Panc1 (cell line): ENCODE measurements at places on chromosomes 2 and 18.

- no peak for DNase-seq
These were observed 27.3 kb downstream of the SULT1C2 start for GRCh38 chr2:108316033-108316432.

DNA sequence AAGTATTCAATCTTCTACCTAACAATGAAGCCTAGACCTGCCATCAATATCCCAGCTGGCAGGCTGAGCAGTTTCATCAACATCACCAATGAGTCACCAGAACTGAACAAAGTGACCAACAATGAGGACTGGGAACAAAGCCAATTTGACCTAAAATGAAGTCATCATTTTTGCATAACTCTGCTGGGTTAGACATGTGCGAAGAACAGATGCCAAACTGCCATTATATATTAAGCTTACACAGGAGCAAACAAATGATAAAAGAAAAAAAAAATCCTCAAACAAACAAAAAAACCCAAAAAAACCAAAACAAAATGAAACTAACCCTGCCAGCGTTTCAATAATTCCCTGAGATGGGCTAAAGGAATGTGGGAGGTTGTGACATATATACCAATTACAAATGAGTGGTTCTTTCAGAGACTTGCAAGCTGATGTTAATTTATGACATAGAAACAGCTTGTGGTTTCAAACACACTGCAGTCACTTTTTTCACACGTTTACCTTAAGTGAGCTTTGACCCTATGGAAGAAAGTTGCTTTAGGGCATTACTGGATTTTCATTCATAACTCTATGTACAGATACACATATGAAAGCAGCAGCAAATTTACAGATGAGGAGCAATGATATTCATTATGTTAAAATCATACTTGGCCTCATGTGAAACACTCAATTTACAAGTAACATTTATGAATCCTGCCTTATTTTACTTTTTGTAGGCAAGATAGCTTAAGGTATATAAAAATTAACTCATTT, 56.9 kb upstream of the CCDC141 start:
- DNase-seq: peak; percentile 92

- DNase-seq: peak; percentile 25
These were observed 166.6 kb downstream of the RNF144A start for GRCh38 chr2:7083580-7084509.

DNA sequence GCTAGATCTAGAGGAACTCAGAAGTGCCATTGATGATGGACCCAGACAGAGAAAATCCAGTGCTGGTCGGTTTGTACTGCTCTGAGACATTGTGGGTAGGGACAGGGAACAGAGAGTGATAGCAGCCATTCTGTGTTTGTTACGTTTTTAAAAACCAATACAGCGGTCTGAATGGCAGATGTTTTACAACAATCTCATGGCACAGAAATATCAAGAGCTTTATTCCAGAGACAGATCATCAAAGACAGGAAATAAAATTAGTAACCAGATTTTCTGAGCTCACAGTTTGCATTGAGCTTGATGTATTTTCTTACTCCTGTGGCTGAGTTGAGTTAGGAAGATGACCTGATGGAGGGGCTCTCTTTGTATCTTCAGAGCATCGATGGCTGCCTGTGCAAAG, 114.9 kb upstream of the BCL2L11 start:
- DNase-seq: no peak

DNA sequence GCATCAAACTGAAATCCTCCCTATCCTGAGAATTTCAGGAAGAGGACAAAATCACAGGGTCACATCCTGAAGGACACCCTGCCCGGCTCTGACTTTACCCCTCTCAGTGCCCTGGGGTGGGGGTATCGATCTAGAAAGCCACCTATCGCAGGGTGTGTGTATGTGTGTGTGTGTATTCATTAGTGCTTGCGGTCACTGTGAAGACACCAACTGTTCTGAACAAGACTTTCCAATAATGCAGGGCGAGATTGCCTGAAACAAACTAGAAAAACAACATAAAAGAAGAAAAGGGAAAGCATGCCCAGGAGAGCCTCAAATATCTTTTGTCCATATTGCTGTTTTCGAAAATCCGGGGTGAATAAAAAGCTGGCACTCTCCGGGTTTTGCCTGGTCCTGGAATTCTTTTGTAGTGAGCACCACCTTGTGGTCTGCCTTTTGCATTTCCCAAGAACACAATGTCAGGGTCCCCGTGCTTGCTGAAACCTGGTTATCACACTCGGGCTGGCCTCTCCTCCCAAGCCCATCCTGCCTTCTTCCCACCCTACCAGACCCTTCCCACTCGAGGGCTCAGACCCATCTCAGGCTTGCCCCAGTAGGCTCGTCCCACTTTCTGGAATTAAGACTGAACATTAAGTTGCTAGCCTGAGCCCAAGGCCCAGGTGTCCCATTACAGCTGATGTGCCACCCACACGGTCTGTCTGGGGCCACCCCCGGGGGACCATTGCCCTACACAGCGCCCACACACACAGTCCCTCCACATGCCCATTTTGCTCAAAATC, 25.0 kb upstream of the COPS8 start:
- DNase-seq: peak; percentile 45

DNA sequence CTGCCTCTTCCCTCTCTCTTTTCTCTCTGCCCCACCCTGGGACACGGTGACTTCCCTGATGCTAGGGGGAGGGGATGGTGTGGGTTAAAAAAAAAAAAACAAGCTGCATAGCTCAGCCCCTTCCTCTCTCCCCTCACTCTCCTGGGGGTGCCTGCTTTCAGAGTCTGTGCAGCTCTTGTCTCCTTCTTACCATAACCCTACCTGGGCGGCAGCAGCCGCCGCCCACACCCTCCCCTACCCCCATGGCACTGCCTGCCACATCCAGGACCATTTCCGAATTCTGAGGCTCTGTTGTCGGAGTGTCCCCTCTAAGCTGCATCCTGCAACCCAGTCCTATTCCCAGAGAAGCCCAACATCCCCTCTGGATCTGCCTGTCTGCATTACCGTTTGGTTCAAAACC, 16.0 kb downstream of the TTC32 start:
- no peak for DNase-seq

- no peak for DNase-seq
These were observed 27.9 kb upstream of the GREB1 start for GRCh38 chr2:11505652-11506610.

DNA sequence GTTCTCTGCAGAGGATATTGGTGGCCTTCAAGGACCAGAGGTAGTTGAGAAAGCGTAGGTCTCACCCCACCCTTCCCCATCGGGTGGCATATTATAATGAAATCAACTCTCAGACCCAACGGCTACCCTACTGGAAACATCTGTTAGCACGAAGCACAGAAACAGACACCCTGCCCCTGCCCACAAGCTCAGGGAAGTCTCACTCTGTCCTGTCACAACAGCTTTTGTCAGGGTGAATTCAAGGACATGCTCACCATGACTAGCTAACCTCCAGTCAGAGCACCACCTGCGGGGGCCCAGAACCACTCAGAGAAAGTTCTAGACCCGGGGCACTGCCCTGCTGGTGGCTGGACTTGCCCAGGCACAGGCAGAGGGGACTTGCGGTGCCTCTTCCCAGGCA, 3.5 kb upstream of the B3GNT7 start:
- no peak for DNase-seq

DNA sequence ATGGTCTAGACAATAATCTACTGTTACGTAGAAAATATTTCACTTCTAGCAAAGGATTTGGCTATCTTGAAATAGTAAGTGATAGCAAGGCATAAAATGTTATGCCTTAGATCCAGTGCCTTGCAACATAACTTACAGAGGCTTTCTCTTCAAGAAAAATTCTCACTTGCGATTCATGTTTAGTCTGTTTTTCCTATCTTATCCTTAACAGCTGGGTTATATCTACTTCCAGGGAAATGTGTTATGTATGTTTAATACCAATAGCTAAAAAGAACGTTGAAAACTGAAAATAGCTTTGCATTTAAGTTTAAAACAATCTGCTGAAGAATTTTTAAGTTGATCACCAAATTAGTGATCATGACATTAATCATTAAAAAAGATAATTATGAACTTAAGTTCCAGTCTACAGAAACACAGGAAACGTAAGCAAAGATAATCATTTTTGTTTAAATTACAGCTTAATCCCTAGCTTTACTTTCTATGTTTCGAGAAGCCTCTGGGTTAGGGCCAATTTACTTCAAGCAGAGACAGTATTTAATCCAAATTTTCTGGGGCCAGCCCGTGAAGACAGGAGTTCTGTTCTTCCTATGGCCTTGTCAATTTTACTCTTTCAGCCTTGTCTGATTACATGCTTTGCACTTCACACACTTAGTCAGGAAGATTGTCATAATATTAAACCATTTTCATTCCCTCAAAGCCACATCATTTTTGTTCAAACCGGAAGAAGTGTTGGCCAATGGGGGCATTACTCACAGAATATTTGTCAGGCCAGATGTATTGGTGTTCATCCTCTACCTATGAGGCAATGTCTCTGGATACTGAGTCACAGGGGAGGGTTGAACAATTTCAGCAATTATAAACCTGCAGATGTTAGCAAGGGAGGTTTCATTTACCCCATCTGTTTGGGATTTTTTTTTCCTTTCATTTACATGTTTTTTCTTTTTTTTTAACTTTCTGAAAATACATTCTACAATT, 1132.9 kb upstream of the ZEB2 start:
- no peak for DNase-seq

- DNase-seq: no peak
These were observed 105.3 kb upstream of the ZEB2 start for GRCh38 chr2:144625226-144625625.

DNA sequence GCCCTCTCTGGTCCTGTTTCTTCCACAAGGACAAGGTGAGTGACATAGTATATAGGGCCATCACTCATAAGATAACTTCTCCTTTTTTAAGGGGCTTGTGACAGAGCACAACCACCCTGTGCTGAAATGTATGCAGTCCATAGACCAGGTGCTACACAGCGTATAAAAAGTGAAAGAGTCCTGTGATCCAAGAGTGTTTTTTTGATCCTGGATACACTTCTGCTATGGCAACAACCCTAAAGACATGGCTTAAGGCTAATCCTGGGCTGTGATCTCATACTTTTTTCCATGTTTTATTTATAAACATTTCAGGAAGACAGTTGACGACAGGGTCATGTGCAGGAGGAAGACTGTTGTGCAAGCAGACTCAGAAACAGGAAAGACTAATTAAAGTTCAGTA, 400.5 kb upstream of the TCF4 start:
- DNase-seq: no peak

DNA sequence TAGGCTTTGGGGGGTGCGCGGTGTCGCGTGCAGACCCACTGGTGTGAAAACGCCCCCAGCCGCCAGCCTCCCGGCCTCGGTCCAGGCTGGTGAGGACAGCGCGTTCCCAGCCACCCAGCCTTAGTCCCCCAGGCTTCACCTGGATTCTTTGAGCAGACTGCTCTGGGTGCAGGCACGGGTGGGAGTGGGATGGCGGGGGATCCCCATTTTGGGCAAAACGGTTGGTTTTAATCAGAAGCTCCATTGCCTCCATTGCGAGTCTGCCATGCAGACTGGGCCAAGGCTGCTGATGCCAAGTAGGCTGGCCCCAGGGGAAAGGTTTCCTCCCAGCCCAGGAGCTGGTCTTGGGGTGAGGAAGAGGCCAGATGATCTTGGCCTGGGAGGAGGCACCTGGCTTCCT, 445 bp downstream of the MLPH start:
- no peak for DNase-seq

GRCh38 chr2:25369439-25369838, 27.7 kb upstream of the DNMT3A start:
- no peak for DNase-seq

- no peak for DNase-seq
These were observed 91.4 kb upstream of the CHST9 start for GRCh38 chr18:27276479-27276878.

DNA sequence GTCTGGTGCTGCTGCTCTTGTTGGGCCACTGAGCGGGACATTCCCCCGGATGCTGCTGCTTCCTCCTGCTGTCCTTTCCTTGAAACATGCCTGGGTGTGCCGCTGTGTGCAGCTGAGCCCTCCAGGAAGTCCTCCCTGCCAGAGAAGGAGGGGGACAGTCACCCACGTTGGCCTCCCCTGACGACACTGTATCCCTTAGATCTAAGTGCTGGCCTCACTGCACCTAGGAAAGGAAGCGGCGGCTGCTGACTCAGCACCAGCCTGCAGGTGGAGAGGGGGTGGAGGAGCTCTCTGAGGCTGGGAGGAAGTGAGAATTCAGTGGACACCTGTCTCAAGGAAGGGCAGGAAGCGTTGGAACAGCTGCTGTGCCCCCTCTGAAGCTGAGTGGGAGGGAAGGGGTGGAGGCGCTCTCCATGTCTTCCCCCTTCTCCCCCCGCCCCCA, 239.8 kb downstream of the HAUS1 start:
- DNase-seq: no peak

GRCh38 chr2:68632021-68632420, 11.4 kb upstream of the PROKR1 start:
- DNase-seq: no peak

DNA sequence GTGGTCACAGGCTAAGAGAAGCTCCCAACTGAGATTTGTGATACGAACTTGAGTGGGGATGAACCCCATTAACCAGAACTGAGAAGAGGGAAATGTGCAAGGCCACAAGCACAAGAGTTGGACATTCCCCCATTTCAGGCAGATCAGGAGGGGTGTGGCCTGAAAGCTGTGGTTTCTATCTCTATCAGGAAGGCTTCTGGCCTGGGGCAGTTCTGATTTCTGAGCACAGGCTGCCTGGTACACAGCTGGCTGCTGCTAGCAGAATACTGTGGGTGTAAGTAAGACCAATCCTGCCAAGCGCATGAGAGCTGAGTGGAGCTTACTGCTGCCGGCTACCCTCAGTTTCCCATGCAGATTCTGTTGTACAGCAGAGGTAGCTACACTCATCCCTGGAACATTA, 484.6 kb downstream of the SATB2 start:
- DNase-seq: no peak

- DNase-seq: no peak
These were observed 189.5 kb downstream of the CMPK2 start for GRCh38 chr2:6676241-6676640.

GRCh38 chr2:160836755-160837154, 323.5 kb upstream of the TANK start:
- no peak for DNase-seq

DNA sequence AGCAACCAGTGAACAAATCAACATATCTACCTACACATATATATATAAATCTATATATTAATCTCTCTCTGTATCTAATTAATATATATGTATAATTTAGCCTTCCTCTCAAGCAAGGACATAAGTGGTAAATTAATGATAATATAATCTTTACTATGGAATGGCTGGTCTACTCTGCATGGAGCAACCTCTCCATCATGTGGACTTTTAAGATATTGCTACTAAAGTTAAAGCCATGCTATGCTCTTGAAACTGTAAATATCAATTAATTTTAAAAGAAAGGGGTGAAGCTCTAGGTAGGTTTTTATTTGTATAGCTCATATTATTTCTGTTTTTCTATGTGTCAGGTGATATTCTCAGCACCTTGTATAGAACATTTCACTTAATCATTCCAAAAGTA, 147.0 kb downstream of the PPP1R1C start:
- no peak for DNase-seq

- DNase-seq: no peak
These were observed 15.1 kb downstream of the SH2D6 start for GRCh38 chr2:85433511-85434089.

- no peak for DNase-seq
These were observed 102.5 kb downstream of the INHBB start for GRCh38 chr2:120448436-120448835.
